ENCODE measurements at places on chromosomes 2 and 18. TPM values are rescaled to one million over a fixed set of nuclear protein-coding genes. Genes with fewer than 3 reads are reported as not detected.

The CD8B2 gene
- total RNA-seq = not detected

The TOGARAM2 gene
- total RNA-seq = under 0.01 TPM

The ARMC9 gene
- 54.2 TPM for total RNA-seq

The ARHGEF4 gene
- 5.5 TPM for total RNA-seq

The CD207 gene
- not detected for total RNA-seq

The TEX44 gene
- not detected for total RNA-seq

The CCDC85A gene
- total RNA-seq = 2.9 TPM

The GRB14 gene
- 0.65 TPM for total RNA-seq

The SCRN3 gene
- total RNA-seq = 26.0 TPM

The EPHA4 gene
- 37.8 TPM for total RNA-seq

The KLHL41 gene
- total RNA-seq = 0.97 TPM

The GCKR gene
- total RNA-seq = 0.32 TPM

The CFAP210 gene
- total RNA-seq = not detected

The ACMSD gene
- not detected for total RNA-seq

The CRYBA2 gene
- not detected for total RNA-seq

The NEU2 gene
- not detected for total RNA-seq

The HTR2B gene
- 0.61 TPM for total RNA-seq

The CDH7 gene
- not detected for total RNA-seq

The UGT1A8 gene
- not detected for total RNA-seq

The COBLL1 gene
- total RNA-seq = 17.1 TPM

The TCF23 gene
- total RNA-seq = not detected

The GREB1 gene
- total RNA-seq = 0.65 TPM

The DLGAP1 gene
- under 0.01 TPM for total RNA-seq

The HAAO gene
- 7.0 TPM for total RNA-seq

The DNMT3A gene
- total RNA-seq = 16.9 TPM

The CNDP1 gene
- total RNA-seq = not detected

The IL36B gene
- not detected for total RNA-seq

The ADCYAP1 gene
- not detected for total RNA-seq

The PIKFYVE gene
- 42.3 TPM for total RNA-seq

The DNAH6 gene
- total RNA-seq = 0.32 TPM
